Hepatocyte (in vitro differentiated cells): ENCODE measurements at places on chromosomes 5 and 9.

GRCh38 chr5:116273448-116274242 lies 188.8 kb downstream of the COMMD10 start:
- DNase-seq = no peak

- no peak for DNase-seq
These were observed 13.5 kb downstream of the CXCL14 start for GRCh38 chr5:135565266-135565665.

GRCh38 chr5:168934169-168934568 lies 355.0 kb upstream of the PANK3 start:
- DNase-seq = no peak

DNA sequence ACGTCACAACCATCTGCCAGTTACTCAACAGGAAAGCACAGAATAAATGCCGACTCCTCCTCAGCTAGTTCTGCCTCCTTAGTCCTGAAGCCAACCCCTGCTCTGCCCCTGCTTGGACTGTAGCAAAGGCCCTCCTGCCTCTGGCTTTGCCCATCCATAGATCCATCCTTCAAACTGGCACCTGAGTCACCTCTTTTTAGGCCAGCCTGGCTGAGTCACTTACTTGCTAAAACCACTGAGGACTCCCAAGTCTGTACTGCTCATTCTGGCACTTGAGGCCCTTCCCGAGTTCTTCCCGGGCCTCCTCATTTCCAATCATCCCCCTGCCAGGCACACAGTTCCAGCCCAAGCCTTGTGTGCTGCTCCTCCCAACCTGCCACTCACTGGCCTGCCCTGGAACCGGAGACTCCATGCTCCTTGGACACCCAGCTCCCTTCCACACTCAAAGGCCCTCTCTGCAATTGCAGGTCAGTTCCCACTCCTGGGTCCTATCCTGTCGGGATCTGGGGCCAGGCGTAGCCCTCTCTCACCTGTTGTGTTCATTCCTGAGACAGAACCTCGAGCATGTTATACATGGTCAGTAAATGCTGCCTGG lies 220.1 kb downstream of the DAB2IP start:
- DNase-seq = no peak

DNA sequence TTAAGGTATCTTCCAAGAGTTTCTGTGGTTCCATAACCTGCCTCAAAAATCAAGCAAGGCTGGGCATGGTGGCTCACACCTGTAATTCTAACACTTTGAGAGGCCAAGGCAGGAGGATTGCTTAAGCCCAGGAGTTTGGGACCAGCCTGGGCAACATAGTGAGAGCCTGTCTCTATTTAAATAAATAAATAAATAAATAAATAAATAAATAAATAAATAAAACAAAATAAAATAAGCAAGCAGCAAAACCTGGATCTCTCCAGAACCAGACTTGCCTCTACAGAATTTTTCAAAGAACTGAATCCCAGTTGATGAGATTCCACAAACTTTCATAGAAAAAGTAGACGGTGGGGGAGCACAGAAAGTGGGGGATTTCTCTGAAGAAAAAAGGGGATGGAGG lies 12.3 kb downstream of the SERINC5 start:
- DNase-seq = no peak

DNA sequence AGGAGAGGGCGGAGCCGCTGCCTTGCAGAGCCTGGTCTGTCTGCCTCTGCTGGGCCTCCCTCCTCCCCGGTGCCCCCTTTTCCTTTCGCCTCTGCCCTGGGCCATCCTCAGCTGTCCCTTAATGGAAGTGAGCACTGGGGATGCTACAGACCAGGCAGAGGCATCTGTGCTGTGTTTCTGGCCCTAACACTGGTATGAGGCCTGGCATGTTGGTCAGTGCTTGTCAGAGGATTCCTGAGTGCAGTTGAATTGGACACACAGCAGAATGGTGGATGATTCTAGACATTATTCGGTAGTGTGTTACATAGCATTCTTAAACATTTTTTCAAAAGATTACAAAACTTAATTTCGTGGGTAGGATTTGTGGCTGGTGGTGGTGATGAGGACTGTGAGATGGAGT lies 88.6 kb downstream of the EHMT1 start:
- DNase-seq = no peak

- no peak for DNase-seq
These were observed 798 bp downstream of the MEGF9 start for GRCh38 chr9:120713257-120714087.

DNA sequence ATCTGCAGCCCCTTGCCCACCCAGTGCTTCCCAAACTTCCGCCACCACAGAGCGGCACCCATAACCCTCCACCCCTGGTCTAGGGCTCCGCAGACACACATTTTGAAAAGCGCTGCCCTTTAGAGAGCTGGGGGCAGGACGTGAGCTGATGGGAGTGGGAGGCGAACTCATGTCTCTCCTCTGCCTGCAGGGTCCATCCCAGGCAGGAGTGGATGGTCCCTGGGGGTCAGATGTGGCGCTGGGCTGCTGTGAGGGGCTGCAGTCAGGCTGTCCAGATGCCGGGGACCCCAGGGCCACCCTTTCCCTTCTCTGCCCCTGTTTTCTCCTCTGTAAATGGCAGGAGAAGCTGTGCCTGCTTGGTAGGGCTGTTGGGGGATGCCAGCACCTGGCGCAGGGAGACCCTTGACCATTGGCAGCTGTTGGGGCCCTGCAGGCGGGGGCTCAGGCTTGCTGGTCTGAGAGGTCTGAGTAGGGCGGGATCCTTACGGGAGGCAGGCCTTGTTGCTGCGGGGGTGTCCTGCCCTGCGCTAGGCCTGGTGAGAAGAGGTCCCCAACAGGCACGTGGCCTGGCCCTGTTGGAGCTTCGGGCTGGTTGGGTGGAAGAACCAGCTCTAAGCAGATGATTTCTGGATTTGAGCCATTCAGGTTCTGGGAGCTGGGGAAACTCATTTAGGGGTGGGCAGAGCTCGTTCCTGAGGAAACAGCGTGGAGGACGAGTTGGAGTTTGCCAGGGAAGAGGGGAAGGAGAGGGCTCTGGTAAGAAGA lies 10.3 kb upstream of the RNU6ATAC start:
- DNase-seq = no peak

DNA sequence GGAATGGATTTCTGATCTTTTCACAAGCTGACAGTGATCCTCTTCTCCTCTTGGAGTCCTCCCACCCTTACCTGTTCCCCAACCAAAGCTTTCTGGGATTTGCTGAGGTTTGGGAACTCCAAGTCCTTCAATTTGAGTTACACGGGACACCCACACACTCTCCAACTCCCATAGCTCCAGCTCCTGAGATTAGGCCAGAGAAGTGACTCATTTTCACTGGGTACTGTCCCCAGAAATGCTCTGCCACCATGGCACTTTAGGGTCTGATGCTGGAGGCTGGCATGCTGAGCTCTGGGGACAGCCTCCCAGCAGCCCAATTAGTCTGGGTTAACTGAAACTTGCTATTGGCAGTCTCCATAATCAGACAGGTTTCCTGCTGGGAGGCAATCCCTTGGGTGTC lies 14.0 kb upstream of the HRCT1 start:
- DNase-seq = no peak

DNA sequence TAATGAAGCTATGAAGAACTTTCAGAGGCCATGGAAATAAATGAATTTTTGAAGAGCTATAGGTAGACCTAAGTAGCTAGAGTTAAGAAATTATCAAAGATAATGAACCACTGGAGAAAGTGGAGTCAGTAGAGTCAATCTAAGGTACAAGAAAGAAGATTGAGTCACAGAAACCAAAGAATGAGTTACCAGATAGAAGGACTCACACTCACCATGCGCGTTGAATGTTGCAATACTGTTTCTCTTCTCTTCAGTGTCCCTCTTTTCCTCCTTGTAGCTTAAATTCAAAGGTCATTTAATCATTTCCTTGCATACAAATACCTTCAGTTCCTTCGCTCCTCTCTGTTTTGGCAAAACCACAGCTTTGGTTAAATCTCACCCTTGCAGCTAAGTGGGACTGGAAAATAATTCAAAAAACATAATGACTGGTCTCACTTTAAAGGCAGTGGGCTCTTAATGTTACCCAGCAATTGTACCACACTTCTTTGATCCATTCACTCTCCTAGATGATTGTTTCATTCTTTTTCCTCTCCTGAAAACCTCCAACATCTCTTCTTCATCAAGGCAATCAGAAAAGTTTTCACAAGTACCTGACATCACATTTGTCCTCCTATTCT lies 58.3 kb downstream of the NIPBL start:
- no peak for DNase-seq

GRCh38 chr9:11973011-11973410 lies 720.2 kb upstream of the TYRP1 start:
- no peak for DNase-seq

- no peak for DNase-seq
These were observed 1010.2 kb upstream of the DMAC1 start for GRCh38 chr9:8809741-8810140.

- DNase-seq = no peak
These were observed 4.5 kb upstream of the IL7R start for GRCh38 chr5:35852084-35852734.

- no peak for DNase-seq
These were observed 82.7 kb downstream of the SV2C start for GRCh38 chr5:76165711-76166374.

GRCh38 chr9:89178830-89179539 lies 367 bp upstream of the SHC3 start:
- DNase-seq = no peak

DNA sequence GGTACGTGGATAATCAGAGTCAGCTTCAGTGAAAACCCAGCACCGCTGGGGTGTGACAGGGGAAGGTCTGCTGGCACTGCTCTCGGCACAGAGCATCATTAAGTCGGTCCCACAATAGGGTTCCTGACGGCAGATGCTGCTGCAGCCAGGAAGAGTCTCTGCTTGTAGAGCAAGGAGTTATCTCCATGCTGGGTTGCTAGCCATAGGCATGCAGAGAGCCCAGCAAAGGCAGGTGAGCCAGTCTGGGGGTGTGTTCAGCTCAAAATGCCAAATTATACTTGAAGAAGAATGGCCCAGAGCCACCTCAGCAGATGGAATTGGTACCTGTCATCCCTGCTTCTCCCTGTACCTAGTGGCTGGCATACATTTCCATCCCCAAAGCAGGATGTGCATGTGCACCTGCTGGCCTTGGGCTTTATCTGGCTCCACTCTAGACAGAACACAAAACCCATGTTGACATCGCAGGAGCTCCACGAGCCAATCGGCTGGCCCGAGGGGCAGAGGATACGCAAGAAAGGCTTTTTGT lies 100.8 kb downstream of the WDR41 start:
- DNase-seq = no peak

- DNase-seq = no peak
These were observed 25.8 kb upstream of the CD180 start for GRCh38 chr5:67222243-67223025.

- DNase-seq = no peak
These were observed 561.2 kb upstream of the C9orf72 start for GRCh38 chr9:28134446-28134976.

DNA sequence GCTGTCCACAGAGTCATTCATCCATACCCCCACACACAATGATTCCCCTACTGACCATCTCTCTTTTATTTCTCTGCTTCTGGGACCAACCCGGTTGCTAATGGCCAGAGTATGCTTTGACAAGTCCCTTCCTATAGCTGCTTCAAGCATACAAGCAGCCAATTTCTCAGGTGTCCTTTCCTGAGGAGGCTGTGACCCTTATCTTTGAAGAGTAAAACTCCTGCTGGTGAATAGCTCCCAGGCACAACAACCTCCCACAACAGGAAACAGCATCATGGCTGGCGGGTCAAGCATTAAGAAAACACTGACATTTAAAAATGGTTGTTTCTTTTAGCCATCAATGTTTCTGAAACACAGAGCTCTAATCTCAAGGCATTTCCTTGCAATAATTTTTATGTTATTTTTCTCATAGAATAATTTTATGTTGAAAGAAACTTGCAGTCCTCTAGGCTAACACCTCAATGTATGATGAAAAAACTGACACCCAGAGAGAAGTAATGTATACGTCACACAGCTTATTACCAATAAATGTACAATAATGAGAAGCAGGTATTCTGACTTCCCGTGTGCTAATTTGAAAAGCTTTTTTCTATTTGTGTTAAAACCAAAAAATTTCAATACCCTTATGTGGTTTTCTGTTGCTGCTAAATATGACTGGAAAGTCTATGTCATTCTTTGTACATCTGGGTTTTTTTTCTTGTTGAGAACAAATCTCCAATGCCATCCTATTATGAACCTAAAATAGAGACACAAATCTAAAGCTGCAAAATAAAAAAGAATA lies 7.5 kb upstream of the PAM start:
- DNase-seq = no peak

GRCh38 chr9:131621551-131622358 lies 76.4 kb downstream of the PRRT1B start:
- no peak for DNase-seq

DNA sequence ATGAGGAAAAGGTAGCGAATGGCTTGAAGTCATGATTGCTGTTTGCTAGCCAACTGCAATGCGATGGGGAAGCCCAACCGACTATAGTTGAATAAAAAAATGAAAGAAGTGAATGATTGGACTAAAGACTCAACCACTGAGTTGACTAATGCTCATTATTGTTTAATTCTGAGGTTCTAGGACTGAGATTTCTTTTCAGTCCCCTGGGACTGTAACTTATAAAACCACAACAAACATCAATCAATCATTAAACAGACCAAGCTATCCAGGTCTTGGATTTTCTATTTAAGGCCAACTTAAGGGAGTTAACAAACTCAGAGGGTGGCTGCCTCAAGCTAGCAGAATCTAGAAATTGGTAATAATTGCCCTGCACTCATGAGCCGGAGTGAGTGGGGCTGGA lies 154.2 kb downstream of the DOCK2 start:
- DNase-seq = no peak

DNA sequence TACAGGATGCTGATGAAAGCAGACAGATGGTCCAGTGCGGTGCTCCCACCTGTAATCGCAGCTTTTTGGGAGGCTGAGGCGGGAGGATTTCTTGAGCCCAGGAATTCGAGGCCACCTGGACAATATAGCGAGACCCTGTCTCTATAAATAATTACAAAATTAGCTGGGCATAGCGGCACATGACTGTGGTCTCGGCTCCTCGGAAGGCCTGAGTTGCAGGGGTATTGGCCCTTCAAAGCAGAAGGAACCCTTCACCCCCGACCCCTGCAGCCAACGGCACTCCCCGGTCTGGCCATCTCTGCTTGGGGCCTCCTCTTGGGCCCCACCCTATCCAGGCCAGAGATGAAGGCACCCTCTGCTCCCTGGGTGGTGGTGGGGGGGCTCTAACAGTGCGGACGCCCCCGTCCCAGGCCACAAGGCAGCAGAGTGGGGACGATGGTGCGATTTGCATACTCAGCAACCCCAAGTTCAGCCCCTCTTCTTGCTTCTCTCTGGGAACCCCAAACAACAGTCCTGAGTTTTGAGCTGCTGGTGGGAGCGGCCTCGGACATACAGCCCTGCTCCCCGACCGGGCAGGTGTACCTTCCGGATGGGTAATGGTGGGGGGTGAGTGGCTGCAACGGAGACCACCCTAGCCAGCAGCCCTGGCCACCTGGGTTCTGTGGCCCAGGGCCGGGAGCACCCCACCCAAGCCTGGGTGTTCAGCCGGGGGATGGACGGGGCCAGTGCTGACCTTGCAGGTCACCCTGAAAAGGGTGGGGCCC lies 50.7 kb downstream of the NACC2 start:
- DNase-seq = no peak
